Osteoblast (primary cell): ENCODE measurements at places on chromosomes 4 and X. TPM values are rescaled to one million over a fixed set of nuclear protein-coding genes. Genes with fewer than 3 reads are reported as not detected.

NCAPG gene
- total RNA-seq: 4.0 and 5.3 TPM in 2 replicates

IL9R gene
- total RNA-seq: not detected in 2 replicates

ERVMER34-1 gene
- not detected in 2 replicates for total RNA-seq

DNA sequence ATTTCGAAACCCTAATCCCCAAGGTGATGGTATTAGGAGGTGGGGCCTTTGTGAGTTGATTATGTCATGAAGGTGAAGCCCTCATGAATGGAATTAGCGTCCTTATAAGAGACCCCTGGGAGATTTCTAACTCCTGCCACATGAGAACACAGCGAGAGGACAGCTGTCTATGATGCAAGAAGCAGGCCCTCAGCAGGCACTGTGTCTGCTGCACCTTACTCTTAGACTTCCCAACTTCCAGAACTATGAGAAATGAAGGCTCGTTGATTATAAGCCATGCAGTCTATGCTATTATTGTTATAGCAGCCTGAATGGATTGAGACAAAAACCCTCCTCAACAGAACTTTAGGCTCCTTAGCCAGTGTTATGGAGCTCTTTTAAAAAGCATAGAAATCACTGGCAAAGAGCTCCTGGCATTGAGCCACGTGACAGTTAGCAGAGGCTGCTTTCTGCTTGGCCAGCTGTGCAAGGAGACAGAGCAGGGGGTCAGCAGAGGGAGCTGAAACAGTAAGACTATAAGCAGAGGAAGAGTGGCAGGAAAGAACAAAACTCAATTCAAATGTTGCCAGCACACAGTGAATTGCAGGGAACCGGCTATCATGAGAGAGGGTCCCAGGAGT, 219.2 kb upstream of the FAT1 start:
- H3K36me3 ChIP-seq: no peaks in the 10 kb centered on the region
- no peak for DNase-seq
- H3K4me3 ChIP-seq: no peak overlapping the region
- H3K27me3 ChIP-seq: no peaks in the 10 kb centered on the region

DNA sequence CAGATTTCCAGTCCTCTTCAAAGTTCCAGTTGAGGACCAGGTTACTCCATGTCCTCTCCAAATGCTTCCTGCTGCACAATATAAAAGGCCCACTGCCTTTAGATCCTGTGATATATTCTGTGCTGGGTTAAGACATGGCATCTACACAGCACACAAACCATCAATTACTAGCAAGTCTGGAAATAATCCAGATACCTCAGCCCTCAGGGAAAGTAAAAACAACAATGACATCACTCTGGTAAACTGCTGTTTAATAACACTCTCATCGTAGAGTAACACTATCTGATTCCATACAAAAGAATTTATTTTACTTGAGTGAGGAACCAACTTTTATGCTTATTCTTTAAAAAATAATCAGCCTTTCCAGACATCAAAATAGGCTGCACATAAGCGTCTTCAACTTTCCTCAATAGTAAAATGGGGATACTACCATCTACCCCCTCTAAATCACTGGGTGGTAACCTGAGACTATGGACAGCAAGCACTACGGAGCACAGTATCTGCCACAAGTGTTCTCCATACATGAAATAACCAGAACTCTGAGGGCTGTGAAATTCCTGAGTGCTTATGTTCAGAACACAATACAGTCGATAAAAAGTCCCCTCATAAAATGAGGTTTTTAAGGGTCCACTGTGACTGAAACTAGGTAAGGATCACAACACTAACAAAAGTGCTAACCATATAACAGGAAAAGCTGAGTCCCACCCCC, 53.4 kb downstream of the ABCG2 start:
- no peaks in the 10 kb centered on the region for H3K27me3 ChIP-seq
- H3K36me3 ChIP-seq: no peaks in the 10 kb centered on the region
- DNase-seq: no peak
- peaks cover 46% of the 10 kb centered on the region for H3K4me1 ChIP-seq
- H3K4me3 ChIP-seq: no peak overlapping the region
- H3K27ac ChIP-seq: peak overlapping the region; percentile 57

PDE5A gene
- total RNA-seq: 140 and 157 TPM in 2 replicates

GRCh38 chr4:89640620-89641366, 196.2 kb downstream of the SNCA start:
- no peak overlapping the region for H3K27ac ChIP-seq
- no peaks in the 10 kb centered on the region for H3K36me3 ChIP-seq
- H3K27me3 ChIP-seq: no peaks in the 10 kb centered on the region
- no peaks in the 10 kb centered on the region for H3K4me1 ChIP-seq
- DNase-seq: peak; percentile 73
- no peak overlapping the region for H3K4me3 ChIP-seq

GRCh38 chr4:176548571-176548970, 228.8 kb downstream of the SPCS3 start:
- peak; percentile 81 for DNase-seq
- peak overlapping the region; percentile 73 for H3K27ac ChIP-seq
- no peak overlapping the region for H3K4me3 ChIP-seq
- peaks cover 33% of the 10 kb centered on the region for H3K4me1 ChIP-seq
- H3K27me3 ChIP-seq: no peaks in the 10 kb centered on the region

- no peaks in the 10 kb centered on the region for H3K27me3 ChIP-seq
- no peaks in the 10 kb centered on the region for H3K4me1 ChIP-seq
- no peak overlapping the region for H3K4me3 ChIP-seq
These were observed 46.3 kb upstream of the LONRF3 start for GRCh38 chrX:118928151-118928550.

DNA sequence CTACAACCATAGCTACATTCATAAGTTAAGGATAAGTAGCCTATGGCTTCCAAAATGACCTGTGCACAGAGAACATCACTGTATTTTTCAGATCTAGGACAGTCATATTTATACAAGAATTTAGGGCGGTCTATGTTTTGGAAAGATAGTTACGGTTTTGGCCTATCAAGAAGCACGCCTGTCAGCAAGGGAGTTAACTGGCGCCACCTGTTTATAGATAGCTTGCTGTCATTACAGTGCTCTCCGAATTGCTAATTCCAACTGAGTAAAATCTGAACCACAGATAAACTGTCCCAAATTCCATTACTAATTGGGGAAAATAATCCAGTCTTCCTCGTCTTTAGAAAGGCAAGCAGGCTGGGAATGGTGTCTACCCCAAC, 646 bp downstream of the ABCB7 start:
- H3K27me3 ChIP-seq: peaks cover 2% of the 10 kb centered on the region
- H3K4me3 ChIP-seq: peak overlapping the region; percentile 83
- peak overlapping the region; percentile 77 for H3K27ac ChIP-seq
- no peaks in the 10 kb centered on the region for H3K4me1 ChIP-seq

DNA sequence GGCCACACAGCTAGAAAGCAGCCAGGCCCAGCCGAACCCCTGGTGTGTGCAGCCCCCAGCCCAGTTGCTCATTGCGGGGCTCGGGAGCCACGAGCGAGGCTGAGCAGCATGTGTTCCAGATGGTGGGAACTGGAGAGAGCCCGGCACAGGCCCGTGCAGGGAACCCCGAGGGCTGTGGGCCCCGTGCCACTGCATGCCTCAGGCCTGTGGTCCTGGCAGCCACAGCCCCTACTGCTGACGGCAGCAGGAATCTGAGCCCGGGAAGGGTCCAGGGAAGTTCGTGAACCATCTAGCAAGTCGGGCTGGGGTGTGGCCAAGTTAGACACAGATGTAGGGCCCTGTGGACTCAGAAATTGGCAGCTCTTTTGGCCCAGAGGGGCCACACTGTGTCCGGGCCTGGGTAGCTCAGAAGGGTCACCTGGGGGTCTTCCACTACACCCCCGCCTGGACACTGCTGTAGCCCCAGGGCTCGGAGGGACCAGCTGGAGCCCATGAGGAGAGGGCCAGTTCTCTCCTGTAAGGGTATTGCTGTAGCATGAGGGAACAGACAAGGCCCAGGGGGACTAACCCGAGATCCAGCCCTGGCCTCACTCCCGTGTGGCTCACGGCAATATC, 12.1 kb downstream of the HTRA3 start:
- no peak overlapping the region for H3K27ac ChIP-seq
- no peak overlapping the region for H3K4me3 ChIP-seq
- H3K36me3 ChIP-seq: no peaks in the 10 kb centered on the region
- peaks cover 23% of the 10 kb centered on the region for H3K4me1 ChIP-seq

- peak; percentile 50 for DNase-seq
- H3K27ac ChIP-seq: no peak overlapping the region
- H3K4me3 ChIP-seq: no peak overlapping the region
- no peaks in the 10 kb centered on the region for H3K27me3 ChIP-seq
- no peaks in the 10 kb centered on the region for H3K36me3 ChIP-seq
These were observed 12.0 kb downstream of the SPRY1 start for GRCh38 chr4:123408471-123409084.

- peak overlapping the region; percentile 42 for H3K4me3 ChIP-seq
- no peak for DNase-seq
- no peaks in the 10 kb centered on the region for H3K36me3 ChIP-seq
These were observed 127.4 kb downstream of the ANAPC10 start for GRCh38 chr4:144970597-144970996.

- peaks cover 20% of the 10 kb centered on the region for H3K4me1 ChIP-seq
- H3K36me3 ChIP-seq: no peaks in the 10 kb centered on the region
- H3K27me3 ChIP-seq: no peaks in the 10 kb centered on the region
- H3K4me3 ChIP-seq: no peak overlapping the region
These were observed 97.7 kb downstream of the MANBA start for GRCh38 chr4:102663073-102663472.

CSAG3 gene
- not detected in 2 replicates for total RNA-seq

NEUROG2 gene
- total RNA-seq: not detected in 2 replicates

- no peaks in the 10 kb centered on the region for H3K4me1 ChIP-seq
- no peak overlapping the region for H3K27ac ChIP-seq
These were observed 41.9 kb downstream of the SLC7A11 start for GRCh38 chr4:138200236-138200590.

NOCT gene
- total RNA-seq: 15.9 and 18.1 TPM in 2 replicates

PRDM8 gene
- total RNA-seq: 3.6 and 5.0 TPM in 2 replicates

GRCh38 chr4:85423431-85423830, 51.5 kb upstream of the ARHGAP24 start:
- no peak overlapping the region for H3K27ac ChIP-seq
- H3K36me3 ChIP-seq: no peaks in the 10 kb centered on the region
- no peaks in the 10 kb centered on the region for H3K4me1 ChIP-seq
- H3K27me3 ChIP-seq: no peaks in the 10 kb centered on the region
- H3K4me3 ChIP-seq: no peak overlapping the region

IQSEC2 gene
- 10.1 and 14.7 TPM in 2 replicates for total RNA-seq

WDFY3 gene
- total RNA-seq: 91.9 and 98.1 TPM in 2 replicates

DNA sequence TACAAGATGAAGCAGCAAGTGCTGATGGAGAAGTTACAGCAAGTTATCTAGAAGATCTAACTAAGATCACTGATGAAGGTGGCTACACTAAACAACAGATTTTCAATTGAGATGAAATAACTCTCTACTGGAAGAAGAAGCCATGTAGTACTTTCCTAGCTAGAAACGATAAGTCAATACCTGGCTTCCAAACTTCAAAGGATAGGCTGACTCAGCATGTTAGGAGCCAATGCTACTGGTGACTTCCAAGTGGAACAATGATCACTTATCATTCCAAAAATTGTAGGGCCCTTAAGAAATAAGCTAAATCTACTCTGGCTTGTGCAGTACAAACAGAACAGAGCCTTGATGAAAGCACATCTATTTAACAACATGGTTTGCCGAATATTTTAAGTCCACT, 55.0 kb downstream of the FBXW7 start:
- H3K27me3 ChIP-seq: no peaks in the 10 kb centered on the region
- H3K4me1 ChIP-seq: peaks cover 19% of the 10 kb centered on the region
- H3K27ac ChIP-seq: no peak overlapping the region
- H3K36me3 ChIP-seq: no peaks in the 10 kb centered on the region

RBMXL3 gene
- not detected in 2 replicates for total RNA-seq

- no peak overlapping the region for H3K4me3 ChIP-seq
- DNase-seq: no peak
- no peak overlapping the region for H3K27ac ChIP-seq
- no peaks in the 10 kb centered on the region for H3K36me3 ChIP-seq
These were observed 50.9 kb upstream of the RAP1GDS1 start for GRCh38 chr4:98210281-98210680.

DNA sequence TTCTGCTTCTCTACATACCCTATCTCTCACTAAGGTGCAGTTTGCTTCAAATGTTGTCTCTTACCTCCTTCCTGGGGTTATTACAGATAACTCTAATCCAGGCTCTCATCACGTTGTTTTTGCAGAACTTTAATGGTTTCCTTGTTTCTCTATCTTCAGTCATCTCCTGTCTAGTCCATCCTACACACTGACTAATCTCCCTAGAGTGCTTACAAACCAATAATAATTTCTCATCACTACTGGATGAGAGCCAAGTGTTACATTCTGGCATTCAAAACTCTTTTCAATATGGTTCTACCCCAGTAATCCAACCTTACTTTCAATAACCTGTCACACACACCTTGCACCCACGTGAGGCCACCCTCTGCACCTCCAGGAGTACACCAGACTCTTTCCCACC, 86.1 kb downstream of the SYNPO2 start:
- H3K27ac ChIP-seq: peak overlapping the region; percentile 19
- H3K36me3 ChIP-seq: no peaks in the 10 kb centered on the region
- no peak overlapping the region for H3K4me3 ChIP-seq
- H3K4me1 ChIP-seq: peaks cover 38% of the 10 kb centered on the region
- DNase-seq: peak; percentile 93

DNA sequence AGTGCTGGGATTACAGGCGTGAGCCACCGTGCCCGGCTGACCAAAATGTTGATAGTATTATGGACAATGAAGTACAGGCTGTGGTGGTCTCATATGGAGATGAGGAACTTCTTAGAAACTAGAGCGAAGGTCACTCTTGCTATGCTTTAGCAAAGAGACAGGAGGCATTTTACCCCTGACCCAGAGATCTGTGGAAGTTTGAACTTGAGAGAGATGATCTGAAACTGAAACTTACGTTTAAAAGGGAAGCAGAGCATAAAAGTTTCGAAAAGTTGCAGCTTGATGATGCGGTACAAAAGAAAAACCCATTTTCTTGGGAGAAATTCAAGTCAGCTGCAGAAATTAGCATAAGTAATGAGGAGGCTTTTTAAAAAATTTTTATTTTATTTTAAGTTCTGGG, 8.5 kb upstream of the CTAG2 start:
- H3K36me3 ChIP-seq: no peaks in the 10 kb centered on the region
- DNase-seq: no peak
- H3K27me3 ChIP-seq: no peaks in the 10 kb centered on the region
- H3K4me3 ChIP-seq: no peak overlapping the region
- H3K4me1 ChIP-seq: no peaks in the 10 kb centered on the region
